ENCODE measurements at places on chromosomes 13 and 19.
A peak's percentile ranks its signal among the peaks of the same experiment; 100 is the strongest.

- DNase-seq: no peak
Observed at GRCh38 chr19:29422047-29422446, 103.7 kb upstream of the VSTM2B start.

DNA sequence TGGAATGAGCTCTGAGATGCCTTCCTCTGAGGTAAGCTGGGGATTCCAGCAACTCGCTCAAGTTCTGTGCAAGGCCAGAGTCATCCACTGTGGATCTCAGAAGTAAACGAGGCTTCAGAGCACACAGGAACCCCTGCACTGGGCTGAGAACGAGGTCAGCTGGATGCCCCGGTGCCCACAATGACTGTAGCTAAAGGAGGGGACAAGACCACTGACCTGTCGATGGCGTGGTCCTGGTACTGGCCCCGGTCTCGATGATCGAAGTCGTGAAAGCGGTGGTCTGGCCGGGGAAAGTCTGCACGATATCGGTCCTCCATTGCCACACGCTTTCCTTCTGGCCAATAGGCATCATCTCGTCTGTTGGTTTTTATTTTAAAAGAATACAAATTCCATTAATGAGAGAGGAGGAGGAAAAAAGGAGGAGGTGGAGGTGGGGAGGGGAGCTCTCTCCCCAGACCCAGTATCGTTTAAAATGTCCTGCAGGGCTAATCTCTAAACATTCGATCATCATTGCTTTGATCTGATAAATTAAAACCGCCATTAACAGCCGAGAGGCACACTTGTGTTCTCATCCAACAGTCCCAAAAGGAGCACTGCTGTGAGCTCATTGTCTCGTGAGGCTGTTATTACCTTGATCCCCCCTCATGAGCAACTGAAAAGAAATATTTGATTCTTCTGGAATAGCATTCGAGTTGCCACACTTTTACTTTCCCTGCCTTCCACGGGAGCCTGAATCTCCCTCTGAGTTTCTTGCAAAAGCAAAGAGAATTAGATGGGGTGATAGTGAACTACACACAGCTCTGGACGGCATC, 25.0 kb upstream of the TINCR start:
- DNase-seq: no peak

DNA sequence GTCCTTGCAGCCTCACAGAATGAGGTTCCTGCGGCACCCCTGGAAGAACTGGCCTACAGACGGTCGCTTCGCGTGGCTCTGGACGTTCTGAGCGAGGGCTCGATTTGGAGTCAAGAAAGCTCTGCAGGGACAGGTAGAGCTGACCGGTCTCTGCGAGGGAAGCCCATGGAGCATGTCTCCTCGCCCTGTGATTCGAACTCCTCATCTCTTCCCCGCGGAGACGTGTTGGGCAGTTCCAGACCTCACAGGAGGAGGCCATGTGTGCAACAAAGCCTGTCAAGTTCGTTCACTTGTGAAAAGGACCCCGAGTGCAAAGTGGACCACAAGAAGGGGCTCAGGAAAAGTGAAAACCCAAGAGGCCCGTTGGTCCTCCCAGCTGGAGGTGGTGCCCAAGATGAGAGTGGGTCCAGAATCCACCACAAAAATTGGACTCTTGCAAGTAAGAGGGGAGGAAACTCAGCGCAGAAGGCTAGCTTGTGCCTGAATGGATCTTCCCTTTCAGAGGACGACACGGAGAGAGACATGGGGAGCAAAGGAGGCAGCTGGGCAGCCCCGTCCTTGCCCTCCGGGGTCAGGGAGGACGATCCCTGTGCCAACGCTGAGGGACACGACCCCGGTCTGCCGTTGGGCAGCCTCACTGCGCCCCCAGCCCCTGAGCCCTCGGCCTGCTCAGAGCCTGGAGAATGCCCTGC, 23.4 kb upstream of the NDUFS7 start:
- DNase-seq: no peak

DNA sequence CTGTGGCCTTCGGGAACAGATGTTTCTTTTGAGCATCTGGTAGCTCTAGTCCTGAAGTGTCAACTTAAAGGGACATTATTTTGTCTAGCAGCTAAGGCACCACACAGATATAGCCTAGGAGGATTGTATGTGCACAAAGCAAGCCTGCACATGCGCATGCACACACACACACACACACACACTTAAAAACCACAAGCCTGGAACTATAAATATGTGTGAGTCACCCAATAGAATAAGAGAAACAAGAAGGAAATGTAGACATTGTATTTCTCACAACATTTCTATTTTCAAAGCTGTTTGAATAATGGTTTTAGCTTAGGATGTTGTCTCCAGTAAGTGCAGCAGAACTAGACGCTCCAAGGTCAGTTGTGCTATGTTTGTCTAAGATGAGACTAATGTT, 516.5 kb downstream of the SUCLA2 start:
- DNase-seq: no peak

- DNase-seq: no peak
Observed at GRCh38 chr19:38508507-38508906, 75.0 kb downstream of the RYR1 start.

DNA sequence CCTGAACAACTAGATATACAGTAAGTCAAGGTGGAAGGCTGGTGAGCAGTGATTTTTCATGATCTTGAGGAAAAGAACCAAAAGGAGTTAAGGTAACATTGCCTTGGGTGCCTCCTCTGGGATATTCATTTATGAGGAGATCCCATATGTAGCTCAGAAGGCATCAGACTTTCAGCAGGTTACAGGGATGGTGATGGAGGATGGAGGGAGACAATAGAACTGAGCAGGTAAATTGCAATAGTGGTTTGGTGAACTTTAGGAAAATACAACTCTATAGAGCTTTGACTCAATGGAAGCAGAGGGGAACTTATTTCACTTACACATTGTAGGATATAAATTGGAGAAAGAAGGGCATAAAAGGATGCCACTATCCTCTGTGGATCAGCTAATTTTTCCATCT, 243.4 kb upstream of the SPRY2 start:
- DNase-seq: no peak

GRCh38 chr13:113604186-113604585, 19.6 kb downstream of the TFDP1 start:
- DNase-seq: no peak

- DNase-seq: no peak
Observed at GRCh38 chr13:64078025-64078424, 2662.4 kb upstream of the PCDH20 start.

- no peak for DNase-seq
Observed at GRCh38 chr19:41702171-41702651, 6.2 kb upstream of the CEACAM5 start.

DNA sequence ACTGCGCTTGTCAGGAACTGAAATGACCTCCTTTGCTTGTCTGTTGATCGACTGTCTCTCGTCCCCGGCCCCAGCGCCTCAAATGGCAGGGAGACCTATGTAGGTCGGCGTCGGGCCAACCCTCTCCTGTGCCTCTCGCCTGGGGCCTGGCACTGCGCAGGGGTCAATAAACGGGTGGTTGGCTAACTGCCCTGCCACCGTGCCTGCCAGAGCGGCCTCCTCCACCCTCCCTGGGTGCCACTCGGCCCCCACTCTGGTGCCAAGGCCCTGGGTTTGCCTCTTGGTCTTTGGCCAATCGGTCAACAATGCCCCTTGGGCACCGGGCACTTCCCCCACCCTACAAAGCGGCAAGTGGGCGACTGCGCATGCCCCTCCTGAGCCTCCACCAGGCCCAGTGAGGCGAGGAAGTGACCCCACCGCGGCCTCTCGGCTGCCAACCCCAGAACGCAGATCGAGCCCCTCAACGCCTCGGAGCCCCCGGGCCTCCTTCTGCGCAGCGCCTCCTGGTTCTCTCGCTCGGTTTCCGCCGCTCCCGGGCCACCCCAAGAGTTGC, 1.1 kb downstream of the KEAP1 start:
- DNase-seq: peak; percentile 18

DNA sequence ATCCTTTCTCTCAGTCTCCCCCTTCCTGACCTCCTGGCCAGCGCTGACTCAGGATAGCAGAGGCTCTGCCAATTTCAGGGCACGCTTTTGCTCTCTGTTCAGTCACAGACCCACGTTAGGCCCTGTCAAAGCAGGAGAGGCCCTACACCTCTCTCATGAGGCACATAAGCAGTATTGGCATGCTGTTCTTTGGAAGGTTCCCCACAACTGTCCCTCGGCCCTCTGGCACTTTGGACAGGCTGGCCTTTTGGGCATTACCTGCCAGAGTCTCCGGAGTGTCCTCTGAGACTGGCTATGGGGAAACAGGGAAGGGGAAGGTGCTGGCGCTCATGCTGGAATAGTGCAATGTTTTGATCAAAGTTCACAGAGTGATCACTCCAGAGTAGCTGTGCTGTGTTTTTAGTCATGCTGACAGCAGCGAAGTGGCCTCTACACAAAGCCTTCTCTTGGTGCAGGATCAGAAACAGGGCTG, 23.7 kb upstream of the UBE2L5 start:
- DNase-seq: no peak

DNA sequence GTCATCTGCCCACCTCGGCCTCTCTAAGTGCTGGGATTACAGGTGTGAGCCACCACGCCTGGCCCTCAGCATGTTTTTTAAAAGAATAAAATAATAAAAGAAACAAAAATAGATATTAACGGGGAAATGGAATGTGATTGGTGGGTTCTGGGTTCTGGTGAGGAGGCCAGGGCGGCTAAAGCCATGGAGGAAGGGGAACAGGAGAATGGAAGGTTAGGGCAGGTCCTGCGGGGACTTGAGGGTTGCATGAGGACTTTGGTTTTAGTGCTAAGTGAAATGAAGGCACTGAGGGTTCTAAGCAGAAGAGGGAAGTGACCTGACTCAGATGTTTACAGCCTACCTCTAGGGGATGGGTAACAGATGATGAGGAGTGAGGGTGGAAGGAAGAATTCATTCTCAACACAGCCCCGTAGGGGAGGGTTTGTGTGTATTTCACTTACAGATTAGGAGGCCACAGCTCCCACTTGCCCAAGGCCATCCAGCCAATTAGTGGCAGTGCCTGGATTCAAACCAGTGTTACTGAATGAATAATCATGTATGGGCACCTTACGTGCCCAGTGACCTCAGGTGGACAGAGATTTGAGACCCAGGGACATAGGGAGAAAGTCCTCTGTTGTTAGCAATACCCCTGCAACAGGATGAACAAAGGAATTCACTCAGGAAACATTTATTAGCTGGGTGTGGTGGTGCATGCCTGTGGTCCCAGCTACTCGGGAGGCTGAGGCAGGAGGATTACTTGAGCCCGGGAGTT, 6.7 kb upstream of the MRPL4 start:
- DNase-seq: no peak

GRCh38 chr19:38389101-38389925, 816 bp downstream of the SPRED3 start:
- DNase-seq: no peak

DNA sequence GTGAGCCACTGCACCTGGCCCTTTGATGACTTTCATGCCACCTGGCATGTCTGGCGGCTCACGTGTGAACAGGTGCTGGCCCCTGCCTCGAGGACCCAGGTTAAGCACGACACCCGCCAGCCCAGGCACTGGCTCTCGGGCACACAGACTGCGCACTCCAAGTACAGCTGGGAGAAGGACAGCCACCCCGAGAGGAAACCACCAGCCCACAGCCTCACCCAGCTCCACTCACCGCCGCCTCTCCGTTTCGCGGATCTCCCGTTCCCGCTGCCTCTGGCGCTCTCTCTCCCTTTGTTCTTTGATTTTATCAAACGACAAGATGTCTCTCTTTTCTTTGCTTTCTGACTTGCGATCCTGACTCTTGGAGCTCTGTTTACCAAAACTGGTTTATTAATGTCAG, 27.4 kb upstream of the TINCR start:
- DNase-seq: no peak

DNA sequence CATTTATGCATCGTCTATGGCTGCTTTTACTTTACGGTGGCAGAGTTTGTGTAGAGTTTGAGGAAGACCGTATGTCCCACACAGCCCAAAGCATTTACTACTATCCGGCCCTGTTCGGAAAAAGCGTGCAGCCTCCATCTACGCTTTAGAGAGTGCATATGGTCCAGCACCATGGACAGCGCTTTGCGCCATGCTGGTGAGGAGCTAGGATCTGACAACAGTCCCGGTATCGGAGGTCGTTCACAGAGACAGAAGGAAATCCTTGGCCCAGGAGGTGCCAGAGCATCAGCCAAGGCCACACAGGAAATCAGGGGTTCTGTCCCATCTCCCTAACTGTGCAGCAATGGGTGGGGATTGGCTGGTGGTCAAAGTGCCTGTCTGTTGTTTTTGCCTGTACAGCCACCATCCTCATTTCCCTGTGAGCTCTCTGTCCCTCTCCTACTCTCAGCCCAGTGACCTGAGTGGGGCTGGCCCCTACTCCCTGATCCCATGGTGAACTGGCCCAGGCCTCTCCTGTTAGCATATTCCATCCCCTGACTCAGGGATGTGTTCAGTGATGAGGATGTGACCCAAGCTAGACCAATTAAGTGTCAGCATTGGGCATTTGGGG, 16.2 kb upstream of the PRODH2 start:
- DNase-seq: peak; percentile 74

GRCh38 chr13:31044364-31045285, 112.2 kb downstream of the TEX26 start:
- peak; percentile 67 for DNase-seq
